ENCODE measurements at places on chromosomes 7 and 10.

DNA sequence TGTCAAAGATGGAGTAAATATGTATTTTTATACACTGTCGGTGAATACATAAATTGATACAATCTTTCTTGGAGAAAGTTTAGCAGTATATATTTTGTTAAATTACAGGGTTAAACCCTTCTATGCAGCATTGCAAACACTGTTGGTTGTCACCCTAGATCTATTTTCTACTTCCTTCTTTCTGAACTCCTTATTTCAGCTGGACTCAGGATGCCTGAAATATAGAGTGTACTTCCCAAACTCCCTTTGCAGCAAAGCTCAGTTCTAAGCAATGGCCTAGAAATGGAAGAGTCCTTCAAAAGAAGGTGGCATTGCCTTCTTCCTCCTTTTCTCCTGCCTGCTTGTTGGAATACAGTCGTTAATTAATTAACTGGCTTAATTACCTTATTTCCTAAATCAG is 20.6 kb downstream of the CUBN start:
- DNase-seq = no peak

- no peak for DNase-seq
These were observed 94.1 kb downstream of the ALOX5 start for GRCh38 chr10:45468079-45468478.

DNA sequence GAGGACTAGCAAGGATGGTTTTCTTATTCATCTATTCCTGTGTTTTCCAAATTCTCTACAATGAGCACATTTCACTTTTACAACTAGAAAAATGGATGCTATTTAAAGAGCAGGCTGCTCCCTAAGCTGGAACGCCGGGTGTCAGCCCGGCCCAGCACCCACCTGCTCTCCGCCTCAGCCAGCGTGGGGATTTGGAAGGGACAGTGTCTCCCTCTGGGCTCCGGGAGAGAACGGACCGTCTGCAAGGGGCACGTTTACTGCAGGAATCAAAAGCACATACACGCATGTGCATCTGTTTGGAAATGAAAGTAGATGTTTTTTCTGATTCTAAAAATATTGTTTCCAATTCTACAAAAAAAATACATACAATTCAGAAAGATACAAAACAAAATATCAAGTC is 2.3 kb upstream of the JAKMIP3 start:
- no peak for DNase-seq

DNA sequence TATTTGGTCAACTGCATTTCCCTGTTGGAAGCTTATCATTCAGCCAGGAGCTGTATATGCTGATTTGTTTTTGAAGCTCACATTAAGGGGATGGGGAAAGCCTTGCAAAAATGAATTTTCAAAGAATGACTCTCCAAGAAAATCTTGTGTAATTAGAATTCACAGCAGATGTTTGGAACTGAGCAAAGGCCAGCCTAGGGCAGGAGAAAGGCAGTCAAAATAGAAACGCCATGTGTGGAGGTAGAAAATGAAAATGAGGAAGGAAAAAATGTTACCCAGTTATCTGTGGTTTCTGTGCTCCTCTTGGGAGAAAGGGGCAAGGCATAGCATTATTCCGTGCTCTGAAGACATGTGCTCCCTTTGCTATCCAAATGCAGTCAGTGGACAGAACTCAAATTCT is 93.5 kb downstream of the NRP1 start:
- DNase-seq = peak; percentile 75

DNA sequence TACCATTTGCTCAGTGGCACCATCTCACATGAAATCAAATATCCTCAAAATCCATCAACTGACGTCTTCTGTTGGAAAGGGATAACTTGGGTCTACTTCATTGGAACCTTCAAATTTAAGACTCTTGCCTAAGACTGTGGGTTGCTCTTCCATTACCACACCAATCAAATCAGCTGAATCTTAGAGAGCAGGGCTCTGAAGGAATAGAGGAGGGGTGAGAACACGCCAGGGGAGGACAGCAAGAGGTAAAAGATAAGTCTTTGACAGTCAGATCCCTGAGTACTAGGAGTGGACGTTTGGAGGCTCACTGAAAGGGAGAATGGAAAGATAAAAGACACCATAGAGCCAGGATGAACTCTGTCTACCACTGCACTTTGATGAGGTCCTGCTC is 107.5 kb downstream of the CCDC71L start:
- no peak for DNase-seq

- no peak for DNase-seq
These were observed 200.3 kb upstream of the SVIL start for GRCh38 chr10:29835055-29835454.

- DNase-seq = no peak
These were observed 10.9 kb upstream of the PLAU start for GRCh38 chr10:73900064-73900463.

GRCh38 chr10:79188154-79188965 is 119.6 kb downstream of the ZMIZ1 start:
- no peak for DNase-seq

GRCh38 chr10:79984851-79985250 is 35.9 kb upstream of the SFTPD start:
- DNase-seq = no peak

DNA sequence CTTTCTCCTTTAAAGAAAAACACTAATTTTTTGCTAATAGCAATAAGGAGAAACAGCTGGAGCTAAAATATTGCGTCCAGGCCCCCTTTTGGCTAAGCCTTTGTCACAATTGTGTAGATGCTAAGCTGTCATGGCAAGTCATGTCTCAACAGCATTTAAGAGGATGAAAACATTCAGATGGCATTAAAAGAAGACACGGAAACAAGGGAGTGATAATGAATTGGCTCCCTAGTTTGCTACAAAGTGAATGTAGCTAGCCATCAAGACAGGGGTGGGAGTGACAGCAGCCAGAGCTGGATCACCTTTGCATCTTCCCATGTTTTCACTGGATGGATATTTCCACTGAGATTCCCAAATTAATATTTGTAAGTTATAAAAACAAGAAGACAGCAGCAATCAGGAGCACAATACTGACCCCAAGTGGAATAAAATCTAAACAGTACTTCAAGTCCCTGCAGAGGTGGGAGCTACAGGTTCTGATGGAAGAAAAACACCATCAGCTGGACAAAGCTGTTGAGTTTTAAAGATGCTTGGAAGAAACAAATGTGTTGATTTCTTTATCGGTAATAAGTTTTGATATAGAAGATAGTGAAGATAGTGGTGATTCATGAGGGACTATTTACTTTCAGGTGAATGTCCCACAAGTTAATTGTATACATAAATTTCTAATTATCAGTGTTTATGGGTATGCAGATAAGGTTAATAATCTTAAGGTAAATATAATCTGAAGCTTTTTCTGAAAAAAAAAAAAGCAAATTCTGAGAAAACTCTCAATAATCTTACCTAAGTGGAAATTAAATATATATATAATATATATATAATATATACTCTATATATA is 129.4 kb downstream of the SLC16A9 start:
- no peak for DNase-seq

- no peak for DNase-seq
These were observed 18.3 kb downstream of the CYP26A1 start for GRCh38 chr10:93091960-93092359.

DNA sequence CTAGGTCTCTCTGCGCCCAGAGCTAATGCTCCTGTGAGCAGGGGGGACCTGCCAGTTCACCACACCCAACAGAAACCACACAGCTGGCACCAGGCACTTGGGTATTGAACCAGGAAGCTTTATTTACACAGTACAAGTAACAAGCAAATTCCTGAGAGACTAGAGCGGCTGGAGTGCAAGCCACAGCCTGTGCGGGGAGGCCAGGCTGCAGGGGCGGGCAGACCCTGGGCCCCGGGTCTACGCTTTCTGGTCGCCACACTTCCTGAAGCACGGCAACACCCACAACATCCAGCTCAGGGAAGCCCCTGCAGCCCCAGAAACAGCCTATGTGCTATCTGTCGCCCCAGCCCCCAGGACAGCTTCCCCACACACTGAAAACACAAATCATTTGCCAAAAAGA is 125.0 kb downstream of the FAM53B start:
- DNase-seq = no peak

GRCh38 chr10:1402816-1403507 is 334.4 kb downstream of the ADARB2 start:
- no peak for DNase-seq

- no peak for DNase-seq
These were observed 12.9 kb upstream of the FIGNL1 start for GRCh38 chr7:50463035-50463434.

DNA sequence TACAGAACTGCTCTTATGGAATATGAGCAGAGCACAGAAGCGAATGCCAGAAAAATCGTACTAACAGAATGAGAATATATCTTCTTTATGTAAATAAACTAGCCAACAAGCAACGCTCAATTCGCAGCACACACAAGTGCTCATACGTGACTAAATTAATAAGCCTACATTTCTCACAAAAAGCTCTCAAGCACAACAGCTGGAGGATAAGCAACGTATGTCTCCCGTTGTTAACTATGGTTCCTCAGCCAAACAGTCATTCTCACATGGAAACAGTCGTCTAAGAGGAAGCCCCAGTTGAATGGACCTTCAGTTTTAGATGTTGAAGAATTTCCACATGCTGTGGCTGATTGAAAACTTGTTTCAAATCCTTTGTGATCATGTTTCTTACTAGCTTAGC is 110.4 kb downstream of the PKD1L1 start:
- DNase-seq = no peak

GRCh38 chr7:69412331-69413146 is 185.7 kb upstream of the AUTS2 start:
- no peak for DNase-seq

DNA sequence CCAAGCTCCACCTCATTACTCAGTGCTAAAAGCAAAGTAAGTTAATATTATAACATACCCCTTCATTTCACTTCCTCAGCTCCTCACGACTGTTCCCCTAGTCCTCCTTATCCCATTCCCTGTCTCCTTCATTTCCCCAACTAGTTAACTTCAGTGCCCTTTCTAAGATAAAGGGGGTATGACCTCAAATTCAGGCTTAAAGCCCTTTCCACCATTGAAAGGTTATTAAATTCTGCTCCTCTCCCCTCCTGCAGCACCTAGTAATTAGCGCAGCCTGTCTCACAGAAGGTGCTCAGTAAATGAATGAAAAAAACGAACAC is 1.0 kb downstream of the CRPPA start:
- no peak for DNase-seq

- peak; percentile 15 for DNase-seq
These were observed 39.5 kb downstream of the RSU1 start for GRCh38 chr10:16777473-16778370.

GRCh38 chr7:158467562-158467961 is 120.1 kb downstream of the PTPRN2 start:
- DNase-seq = no peak

- DNase-seq = no peak
These were observed 16.7 kb upstream of the MAP3K8 start for GRCh38 chr10:30417301-30417700.

GRCh38 chr10:104337985-104338735 is at the start of gene ITPRIP:
Gene ITPRIP, minus strand, starts transcription at chr10:104338465. Its CDS starts 22,414 bp downstream, at chr10:104316051.
- peak; percentile 71 for DNase-seq

GRCh38 chr7:109950256-109950655 is 1140.7 kb upstream of the LRRN3 start:
- no peak for DNase-seq

- no peak for DNase-seq
These were observed 37.1 kb downstream of the SVOPL start for GRCh38 chr7:138663725-138664710.

DNA sequence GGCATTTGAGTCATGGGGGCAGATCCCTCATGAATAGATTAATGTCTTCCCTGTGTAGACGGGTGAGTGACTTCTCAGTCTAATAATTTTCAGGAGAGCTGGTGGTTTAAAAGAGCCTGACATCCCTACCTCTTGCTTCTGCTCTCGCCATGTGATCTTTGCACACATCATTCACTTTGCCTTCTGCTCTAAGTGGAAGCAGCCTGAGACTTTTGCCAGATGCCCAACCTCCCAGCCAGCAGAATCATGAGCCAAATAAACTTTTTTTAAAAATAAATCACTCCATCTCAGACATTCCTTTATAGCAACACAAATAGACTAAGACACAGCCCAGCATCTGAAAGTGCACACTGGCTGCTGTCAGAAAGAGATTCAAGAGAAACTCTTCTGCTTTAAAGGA is 155.2 kb downstream of the ZNF365 start:
- no peak for DNase-seq

GRCh38 chr7:84495128-84495527 is 300.5 kb upstream of the SEMA3A start:
- no peak for DNase-seq

DNA sequence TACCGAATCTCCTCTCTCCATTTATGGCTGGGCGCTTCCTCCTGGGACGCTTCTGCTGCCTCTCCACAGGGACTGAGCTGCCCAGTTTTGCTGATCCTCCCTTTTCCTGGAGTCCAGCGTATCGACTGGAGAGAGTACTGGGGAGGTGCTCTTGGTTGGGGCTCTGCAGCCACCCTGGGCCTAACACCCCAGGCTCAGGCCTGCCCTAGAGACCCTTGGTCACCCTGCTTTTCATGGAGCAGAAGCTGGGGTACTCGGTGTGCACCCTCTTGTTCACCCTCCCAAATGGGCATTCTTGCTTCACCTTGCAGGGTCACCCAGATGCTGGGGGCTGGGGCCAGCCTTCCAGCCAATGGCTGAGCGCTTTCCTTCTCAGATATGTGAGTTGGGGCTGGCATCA is 88.8 kb upstream of the RET start:
- no peak for DNase-seq

GRCh38 chr10:600876-601659 is 88.4 kb downstream of the DIP2C start:
- DNase-seq = no peak

DNA sequence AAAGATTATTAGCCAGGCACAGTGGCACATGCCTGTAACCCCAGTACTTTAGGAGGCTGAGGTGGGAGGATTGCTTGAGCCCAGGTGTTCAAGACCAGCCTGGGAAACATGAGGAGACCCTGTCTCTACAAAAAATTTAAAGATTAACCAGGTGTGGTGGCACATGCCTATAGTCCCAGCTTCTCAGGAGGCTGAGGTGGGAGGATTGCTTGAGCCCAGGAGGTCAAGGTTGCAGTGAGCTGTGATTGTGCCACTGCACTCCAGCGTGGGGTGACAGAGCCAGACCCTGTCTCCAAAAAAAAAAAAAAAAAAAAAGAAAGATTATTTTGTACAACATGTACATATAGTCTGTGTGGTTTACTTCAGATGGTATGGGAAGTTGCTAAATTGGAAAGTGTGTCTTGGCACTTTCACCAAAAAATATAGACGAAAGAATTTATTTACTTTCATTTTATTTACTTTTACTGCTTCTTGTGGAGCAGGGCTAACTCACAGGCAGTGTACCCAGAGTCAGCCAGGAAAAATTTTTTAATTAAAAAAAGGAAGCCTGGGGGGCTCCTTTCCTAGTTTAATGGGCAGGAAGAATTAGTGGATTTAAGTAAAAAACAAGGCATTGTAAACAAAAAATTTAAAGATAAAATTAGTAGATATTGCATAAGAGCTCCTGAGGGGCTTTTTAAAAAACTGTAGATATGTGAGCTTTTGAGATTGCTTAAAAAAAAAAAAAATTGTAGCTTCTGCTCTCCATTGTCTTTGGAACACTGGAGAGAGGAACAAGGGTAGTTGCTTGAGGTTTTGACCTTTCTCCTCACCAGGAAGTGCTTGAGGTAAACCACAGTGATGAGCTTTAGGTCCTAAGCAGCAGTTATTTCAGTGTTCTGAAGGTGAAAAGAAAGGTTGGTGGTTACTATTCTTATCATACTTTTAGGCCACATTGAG is 44.6 kb upstream of the VDAC2 start:
- no peak for DNase-seq
